Fibroblast of skin of scalp (primary cell): ENCODE measurements at places on chromosomes 4 and X.

GRCh38 chr4:88960576-88960975 is 96.4 kb downstream of the FAM13A start:
- no peak for DNase-seq

- DNase-seq, result peak; percentile 39
Observed at GRCh38 chrX:8273451-8273895, 102.4 kb upstream of the VCX2 start.

DNA sequence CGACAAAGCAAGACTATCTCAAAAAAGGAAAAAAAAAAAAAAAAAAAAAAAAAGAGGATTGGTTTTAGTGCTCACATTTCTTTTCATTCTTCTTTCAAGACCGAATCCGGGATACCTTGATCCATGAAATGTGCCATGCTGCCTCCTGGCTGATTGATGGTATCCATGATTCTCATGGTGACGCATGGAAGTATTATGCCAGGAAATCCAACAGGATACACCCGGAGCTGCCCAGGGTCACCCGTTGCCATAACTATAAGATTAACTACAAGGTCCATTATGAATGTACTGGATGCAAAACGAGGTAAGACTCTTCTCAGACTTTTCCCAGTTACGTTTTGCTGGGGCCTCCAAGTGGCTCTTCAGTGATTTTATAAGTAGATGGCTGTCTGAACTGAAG is 6.1 kb downstream of the CXCR3 start:
- DNase-seq, result no peak

DNA sequence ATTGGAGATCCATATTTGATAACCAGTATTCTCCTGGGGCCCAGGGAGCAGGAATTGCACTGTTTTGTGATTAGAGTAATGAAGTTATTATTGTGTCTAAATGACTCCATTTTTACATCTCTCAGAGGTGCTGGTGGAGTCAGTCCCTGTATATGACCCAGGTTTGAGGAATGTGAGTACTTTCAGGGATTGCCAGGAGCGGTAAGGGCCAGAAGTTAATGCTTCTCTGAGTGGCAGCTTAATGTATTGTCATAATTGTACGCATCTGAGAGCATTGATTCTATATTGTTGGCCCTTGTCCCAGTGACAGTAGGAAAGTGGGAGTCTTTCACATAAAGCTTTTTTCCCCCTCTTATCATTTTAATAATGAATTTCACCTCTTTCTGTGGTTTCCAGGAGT is 146.2 kb downstream of the GATB start:
- no peak for DNase-seq

DNA sequence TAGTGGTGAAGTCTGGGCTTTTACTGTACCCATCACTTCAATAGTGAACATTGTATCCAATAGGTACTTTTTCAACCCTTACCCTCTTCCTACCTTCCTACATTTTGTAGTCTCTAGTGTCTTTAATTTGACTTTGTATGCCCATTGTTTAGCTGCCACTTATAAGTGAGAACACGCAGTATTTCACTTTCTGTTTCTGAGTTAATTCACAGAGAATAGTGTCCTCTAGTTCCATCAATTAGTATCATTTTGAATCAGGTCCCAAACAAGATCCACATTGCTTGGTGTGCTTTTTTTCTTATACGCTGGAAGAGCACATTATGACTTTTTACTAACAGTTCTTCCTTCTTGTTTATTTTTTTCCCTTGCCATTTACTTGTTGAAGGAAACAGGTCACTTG is 176.0 kb upstream of the WDFY3 start:
- DNase-seq, result no peak
